ENCODE measurements at places on chromosomes 1 and 21.
A peak's percentile ranks its signal among the peaks of the same experiment; 100 is the strongest.

- DNase-seq = no peak
Measured at GRCh38 chr1:73903092-73903491, 294.9 kb downstream of the LRRIQ3 start.

GRCh38 chr21:18764720-18765119, 361.1 kb upstream of the TMPRSS15 start:
- no peak for DNase-seq

GRCh38 chr1:1206966-1207531, 657 bp upstream of the TNFRSF18 start:
- peak; percentile 53 for DNase-seq

- DNase-seq = no peak
Measured at GRCh38 chr21:42377211-42377950, 11.0 kb upstream of the TFF1 start.

DNA sequence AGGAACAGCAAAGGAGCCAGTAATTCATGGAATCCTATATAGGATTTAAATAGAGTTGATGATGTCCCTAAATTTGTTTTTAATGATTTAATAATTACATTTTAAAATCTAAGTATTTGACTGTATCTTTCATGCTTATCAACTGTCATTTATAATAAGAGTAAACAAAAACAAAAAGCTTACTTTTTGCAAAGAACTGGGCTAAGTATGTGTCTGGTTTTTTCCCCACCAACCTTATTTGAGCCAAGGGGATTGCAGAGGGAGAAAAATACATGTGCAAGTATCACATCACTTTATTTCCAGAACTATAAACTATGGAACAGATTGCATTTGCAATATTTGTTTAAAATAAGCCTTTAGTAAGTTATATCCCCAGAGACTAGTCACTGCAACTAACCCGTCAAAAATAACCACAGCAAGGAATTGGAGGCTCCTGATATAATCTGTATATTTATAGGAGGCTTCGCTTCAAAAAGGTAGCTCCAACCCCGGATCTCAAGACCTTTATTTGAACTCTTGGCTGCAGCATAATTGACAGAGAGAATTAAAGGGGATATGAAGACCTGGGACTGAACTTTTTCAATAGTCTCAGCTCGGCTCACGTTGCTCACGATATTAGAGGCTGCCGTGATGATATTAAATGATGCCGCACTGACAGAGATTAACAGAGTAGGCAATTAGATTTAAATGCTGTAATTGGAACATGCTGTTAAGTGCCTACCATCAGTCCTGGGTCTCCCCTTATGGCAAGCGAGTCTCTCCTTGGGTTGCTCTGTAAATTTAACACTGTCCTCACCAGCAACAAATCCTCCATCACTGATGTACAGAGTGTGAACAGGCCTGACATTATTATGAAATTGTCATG, 329.1 kb upstream of the NFIA start:
- DNase-seq = no peak

- no peak for DNase-seq
Measured at GRCh38 chr1:226601456-226601855, 52.9 kb downstream of the STUM start.

GRCh38 chr1:78743626-78744025, 94.0 kb downstream of the IFI44 start:
- no peak for DNase-seq

- no peak for DNase-seq
Measured at GRCh38 chr1:20660847-20661206, 342 bp downstream of the DDOST start.

GRCh38 chr1:231408528-231409094, 13.5 kb downstream of the EGLN1 start:
- no peak for DNase-seq

- no peak for DNase-seq
Measured at GRCh38 chr1:246261639-246262038, 245.4 kb downstream of the SMYD3 start.

DNA sequence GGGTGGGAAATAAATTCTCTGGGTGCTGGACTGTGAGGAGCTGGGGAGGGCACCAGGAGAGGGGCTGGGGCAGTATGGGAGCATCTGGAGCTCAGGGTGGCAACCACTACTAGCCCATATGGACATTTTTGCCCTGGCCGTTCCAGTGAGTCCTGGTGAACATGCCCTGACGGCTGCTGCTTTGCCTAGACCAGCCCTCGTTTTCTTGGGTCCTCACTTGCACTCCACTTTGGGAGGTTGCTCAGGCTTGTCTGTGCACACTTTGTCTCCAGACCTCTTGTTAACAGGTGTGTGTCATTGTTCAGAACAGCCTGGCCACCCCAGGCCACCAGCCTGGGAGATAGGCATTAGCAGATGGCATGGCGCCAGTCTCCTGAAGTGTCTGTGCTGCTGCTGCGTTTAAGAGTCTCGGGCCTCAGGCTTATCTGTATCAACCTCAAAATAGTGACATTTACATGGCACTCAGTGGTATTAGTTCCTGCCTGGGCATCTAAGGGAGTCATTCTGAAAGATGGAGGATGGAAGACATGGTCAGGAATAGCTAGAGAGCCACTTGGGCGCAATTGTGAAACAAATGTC, 190.5 kb downstream of the PTPRU start:
- DNase-seq = peak; percentile 37

DNA sequence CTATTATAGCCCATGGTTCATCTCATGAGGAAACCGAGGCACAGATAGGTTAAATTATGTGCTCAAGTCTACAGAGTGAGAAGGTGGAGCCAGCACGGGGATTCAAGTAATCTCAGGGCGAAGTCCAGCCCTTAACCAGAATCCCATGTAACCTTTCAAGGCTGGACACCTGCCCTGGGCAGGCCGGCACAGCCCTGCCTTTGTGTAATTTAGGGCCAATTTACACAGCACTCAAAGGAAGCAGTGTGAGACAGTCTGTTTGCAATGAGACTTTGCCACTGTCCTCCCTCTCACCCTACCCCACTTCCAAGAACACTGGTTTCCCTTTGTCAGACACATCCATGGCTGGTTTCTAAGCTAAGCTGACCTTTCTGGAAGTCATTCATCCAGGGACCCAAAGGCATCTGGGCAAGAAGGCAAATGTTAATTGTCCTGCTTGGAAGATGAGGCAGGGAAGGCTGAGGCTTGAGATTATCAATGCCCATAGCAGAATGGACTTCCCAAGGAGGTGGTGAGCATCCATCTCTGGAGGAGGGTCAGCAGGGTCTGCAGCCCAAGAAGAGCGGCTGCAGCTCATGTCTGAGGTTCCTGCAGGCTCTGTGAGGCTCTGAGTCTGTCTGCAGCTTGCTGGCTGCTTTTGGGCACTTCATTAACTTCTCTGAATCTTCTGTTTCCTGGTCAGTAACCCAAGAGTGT, 159.2 kb downstream of the TRABD2B start:
- DNase-seq = no peak

- DNase-seq = peak; percentile 17
Measured at GRCh38 chr1:165443539-165444311, 1.2 kb downstream of the RXRG start.

DNA sequence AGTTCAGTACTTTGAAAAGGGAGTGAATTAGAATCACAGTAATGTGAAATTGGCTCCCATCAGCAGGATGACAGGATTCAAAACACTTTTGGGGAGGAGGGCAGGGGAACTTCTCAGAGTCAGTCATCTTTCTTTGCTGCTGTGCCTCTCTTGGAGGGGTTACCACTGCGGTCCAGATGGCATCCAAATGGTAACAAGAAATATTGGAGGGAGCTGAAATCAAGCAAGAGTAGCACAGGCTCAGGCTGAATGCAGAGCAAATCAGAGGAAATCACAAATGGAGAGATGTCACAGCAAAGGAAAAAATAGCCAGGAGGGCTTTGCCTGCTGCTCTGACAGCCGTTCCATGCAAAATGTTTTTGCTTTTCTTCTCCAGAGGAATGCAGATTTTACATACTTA, 75.0 kb upstream of the C8B start:
- DNase-seq = no peak

- no peak for DNase-seq
Measured at GRCh38 chr21:44630440-44630839, 3.5 kb downstream of the KRTAP10-9 start.

GRCh38 chr1:2906085-2906484, 104.6 kb upstream of the TTC34 start:
- no peak for DNase-seq

All from NCI-H526 (cell line).